Stimulated activated naive CD4-positive, alpha-beta T cell treated with Interleukin-2 at 50 U/mL for 16 hours (primary cell): ENCODE measurements at places on chromosomes 11 and 22.
A peak's percentile ranks its signal among the peaks of the same experiment; 100 is the strongest.

GRCh38 chr11:576811-577610 lies 741 bp downstream of the PHRF1 start:
- DNase-seq = no peak

- DNase-seq = no peak
Measured at GRCh38 chr22:39967996-39968972, 8.1 kb downstream of the TMA7B start.

GRCh38 chr11:123286761-123287160 lies 91.7 kb upstream of the CLMP start:
- DNase-seq = no peak

GRCh38 chr11:68678031-68678441 lies 6.3 kb upstream of the GAL start:
- no peak for DNase-seq

GRCh38 chr11:88378422-88379066 lies 41.0 kb upstream of the CTSC start:
- DNase-seq = no peak

DNA sequence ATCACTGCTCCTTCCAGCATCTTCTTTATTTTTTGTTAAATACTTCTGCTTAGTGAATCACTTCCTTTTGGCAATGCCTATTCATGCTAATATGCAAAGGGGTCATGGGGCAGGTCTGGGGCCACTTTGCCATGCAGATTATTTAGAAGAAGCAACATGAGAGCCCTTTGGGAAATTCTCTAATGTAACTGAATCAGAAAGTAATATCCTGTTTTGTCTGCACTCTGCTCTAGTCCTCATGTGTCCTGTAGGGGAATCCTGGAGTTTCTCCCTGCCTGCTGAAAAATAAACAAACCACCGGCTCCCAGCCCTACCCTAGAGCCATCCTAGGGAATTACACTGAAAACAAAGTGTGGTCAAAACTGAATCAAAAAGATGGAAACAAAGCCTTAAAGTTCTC lies 176.5 kb upstream of the POU2AF2 start:
- DNase-seq = no peak

- no peak for DNase-seq
Measured at GRCh38 chr11:110339456-110340250, 43.2 kb upstream of the RDX start.

DNA sequence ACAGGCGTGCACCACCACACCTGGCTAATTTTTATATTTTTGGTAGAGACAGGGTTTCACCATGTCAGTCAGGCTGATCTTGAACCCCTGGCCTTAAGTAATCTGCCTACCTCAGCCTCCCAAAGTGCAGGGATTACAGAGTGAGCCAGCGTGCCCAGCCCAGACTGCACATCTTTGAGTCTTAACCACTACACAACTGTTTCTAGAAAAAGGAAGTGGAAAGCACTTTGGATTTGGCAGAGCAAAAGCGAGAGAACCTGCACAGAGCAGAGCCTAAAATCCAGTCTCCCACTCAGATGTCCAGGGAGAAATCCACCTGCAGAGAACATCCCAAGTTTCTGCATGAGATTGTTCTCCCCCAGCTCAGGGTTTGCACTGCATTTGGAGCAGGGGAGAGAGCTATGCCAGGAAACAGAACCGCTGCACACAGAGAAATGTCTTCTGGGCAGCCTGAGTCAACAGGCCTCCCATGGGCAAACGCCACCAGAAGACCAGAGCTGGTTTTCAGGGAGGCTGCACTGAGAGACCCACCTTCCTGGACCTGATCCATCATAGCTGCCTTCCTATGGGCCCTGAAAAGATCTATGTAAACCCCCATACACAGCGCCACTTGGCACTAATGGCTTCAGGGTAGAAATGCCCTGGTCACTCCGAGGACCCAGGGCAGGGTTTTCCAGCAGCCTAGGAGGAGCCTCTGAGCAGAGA lies 54.0 kb downstream of the RPUSD4 start:
- no peak for DNase-seq

GRCh38 chr11:20047006-20047768 lies 113.1 kb downstream of the DBX1 start:
- no peak for DNase-seq

GRCh38 chr11:117476531-117477142 lies 149.0 kb downstream of the CEP164 start:
- no peak for DNase-seq

DNA sequence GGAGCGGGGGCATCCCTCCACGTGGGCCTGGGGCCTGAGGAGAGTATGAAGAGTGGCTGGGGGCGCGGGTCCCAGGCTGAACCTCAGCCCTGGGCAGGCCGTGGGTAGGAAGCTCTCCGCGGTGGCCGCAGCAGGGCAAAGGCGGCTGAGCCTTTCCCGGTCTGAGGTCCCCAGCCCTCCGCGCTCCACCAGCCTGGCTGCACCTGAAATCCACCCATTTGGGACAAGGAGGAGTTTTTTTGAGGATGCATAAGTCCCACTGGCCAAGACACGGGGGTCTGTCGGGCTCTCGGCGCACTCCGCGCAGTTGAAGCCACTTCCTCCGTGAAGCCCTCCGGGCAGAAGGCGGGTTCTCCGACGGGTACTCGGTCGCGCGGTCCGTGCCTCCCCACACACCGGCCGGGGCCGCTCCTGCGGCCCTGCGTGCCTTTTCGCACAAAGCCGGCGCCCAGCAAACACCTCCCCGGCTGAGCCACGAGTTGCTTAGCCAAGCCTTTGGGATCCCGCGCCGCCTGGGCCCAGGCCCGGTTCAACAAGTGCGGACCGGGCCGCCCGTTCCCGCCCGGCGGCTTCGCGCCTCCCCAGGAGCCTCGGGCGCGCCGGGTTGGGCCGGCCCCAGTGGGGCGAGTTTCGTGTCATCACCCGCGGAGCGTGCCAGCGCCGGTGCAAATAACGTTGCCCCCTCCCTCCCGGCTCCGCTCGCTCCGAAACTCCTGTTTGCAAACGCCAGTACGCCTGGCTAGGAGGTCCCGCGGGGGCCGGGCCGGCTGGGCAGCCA lies 666 bp upstream of the OVOL1 start:
- no peak for DNase-seq

DNA sequence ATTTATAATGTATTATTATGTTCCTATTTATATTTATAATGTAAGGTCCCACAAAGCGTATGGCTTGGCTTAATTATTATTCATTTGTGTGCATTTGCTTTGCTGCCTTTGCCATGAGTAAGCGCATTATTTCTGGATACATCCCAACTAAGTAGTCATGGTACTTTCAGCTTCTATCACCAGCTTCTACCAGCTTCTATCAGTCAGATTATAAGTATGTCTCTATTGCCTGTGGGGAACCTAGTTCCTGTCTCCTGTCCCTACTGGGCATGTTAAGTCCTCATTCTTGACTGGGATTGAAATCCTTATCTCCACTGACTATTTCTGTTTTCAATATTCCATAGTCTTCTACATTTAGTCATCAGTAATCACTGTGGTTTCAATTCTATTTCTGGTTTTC lies 33.5 kb upstream of the OR10W1 start:
- DNase-seq = no peak

GRCh38 chr11:65390099-65390941 lies 3.9 kb downstream of the FRMD8 start:
- DNase-seq = no peak

GRCh38 chr11:47980088-47980906 lies at the start of gene PTPRJ:
Gene PTPRJ, plus strand, starts transcription at chr11:47980559. Its CDS starts 354 bp downstream, at chr11:47980913.
- peak; percentile 56 for DNase-seq

GRCh38 chr11:97742717-97743116 lies 1278.0 kb upstream of the CNTN5 start:
- no peak for DNase-seq

- no peak for DNase-seq
Measured at GRCh38 chr22:47659467-47660223, 897.2 kb downstream of the TBC1D22A start.

GRCh38 chr11:120573756-120574354 lies 62.3 kb downstream of the GRIK4 start:
- no peak for DNase-seq

DNA sequence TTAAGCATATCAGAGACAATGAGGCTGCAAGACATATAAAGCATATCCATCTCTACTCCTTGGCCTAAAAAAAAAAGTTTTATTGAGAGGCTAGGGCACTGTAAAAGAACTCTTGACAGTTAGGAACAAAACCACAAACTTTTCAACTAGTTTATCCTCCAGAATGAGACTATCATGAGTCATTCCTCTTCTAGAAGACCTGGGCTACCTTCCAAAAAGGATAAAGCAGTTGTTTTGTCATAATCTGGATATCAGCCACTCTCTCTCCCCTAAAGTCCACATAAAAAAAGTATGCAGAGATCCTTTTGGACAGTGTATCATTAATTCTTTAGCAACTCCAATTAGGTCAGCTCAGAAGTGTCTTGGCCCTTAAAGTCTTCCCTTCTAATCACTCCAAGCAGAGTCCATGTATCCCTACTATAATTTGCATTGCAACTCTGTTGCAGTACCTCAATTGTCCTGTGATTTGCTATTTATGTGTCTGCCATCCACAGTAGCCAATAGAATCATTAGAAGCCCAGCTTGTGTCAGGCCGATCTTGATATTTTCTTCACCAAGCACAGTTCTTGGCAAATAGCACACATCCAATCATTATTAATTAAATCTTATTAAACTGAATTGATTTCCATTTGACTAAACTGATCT lies 10.4 kb downstream of the OR51T1 start:
- DNase-seq = no peak

GRCh38 chr11:107747622-107748021 lies 35.8 kb upstream of the SLN start:
- no peak for DNase-seq

DNA sequence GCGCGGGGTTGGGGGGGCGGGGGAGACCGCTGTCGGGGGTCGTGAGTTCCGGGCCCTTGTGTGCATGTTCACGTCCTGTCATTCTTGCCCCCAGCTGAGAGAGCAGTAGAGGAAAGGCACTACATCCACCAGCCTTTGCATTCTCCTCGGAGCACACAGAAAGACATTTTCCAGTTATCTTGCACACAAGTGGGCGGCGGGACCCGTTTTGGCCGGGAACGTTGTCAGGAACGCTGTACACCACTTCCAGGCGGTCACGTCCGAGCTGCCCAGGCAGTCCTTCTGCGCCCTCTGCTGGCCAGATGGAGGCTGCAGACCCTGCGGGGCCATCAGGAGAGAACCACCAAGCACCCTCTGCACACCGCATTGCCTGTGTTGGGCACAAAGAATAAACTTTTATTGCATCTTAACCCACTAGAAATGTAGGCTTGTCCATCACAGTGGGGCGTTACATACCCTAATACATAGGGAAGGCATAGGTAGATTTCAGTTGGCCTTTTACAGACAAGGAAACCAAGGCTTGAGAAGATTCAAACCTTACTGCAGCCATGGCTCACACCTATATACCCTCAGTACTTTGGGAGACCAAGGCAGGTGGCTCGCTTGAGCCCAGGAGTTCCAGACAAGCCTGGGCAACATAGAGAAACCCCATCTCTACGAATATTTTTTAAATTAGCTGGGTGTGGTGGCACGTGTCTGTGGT lies 2.8 kb upstream of the CDKN1C start:
- peak; percentile 84 for DNase-seq

DNA sequence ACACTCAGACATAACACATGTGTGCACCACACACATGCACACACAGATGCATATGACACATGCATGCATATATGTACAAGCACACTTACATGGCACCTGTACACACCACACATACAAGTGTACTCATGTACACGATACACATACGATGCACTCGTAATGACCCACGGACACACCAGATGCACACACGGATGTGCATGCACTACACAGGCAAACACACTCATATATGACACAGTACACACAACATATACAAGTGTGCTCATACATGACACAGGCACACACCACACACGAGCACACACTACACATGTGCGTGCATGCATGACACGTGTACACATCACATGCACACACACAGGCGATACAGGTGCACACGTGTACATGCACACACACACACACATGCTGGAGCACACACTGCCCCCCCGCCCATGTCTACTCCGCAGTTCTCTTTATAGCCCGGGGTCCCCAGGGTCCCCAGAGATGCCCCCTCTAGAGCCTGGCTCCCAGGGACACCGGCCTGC lies 4.8 kb upstream of the TH start:
- no peak for DNase-seq

GRCh38 chr11:70233962-70234361 lies 30.9 kb downstream of the FADD start:
- no peak for DNase-seq

GRCh38 chr22:30221121-30221992 lies 25.2 kb downstream of the LIF start:
- peak; percentile 59 for DNase-seq

DNA sequence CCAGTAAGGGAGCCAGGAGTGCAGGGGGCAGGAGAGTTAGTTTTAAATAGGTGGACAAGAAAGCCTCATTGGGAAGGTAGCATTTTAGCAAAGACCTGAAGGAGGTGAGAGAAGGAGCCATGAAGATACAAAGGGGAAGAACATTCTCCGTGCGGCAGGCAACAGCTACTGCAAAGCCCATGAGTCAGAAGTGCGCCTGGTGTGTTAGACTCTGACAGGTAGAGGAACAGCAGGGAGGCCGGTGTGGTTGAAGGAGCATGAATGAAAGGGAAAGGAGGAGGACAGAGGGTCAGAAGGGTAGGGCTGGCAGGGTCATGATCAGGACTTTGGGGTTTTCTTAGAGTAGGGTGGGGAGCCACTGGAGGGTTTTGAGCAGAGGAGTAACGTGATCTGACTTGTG lies 34.5 kb upstream of the PAMR1 start:
- DNase-seq = no peak

DNA sequence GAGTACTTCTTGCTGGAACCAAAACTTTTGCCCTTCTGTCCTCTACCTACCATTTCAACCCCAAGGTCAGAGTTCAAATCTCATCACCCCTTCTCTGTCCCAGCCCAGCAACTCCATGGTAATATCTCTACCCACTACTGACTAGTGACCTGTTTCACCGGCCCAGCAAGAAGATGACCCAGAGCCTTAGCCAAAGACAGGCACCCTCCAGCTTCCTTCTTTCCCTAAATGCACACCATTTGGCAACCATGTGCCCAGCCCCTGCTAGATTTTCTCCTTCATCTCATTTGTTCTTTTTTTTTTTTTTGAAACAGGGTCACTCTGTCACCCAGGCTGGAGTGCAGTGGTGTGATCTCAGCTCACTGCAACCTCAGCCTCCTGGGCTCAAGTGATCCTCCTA lies 14.9 kb downstream of the ARAP1 start:
- DNase-seq = no peak

- DNase-seq = no peak
Measured at GRCh38 chr11:35794850-35795249, 132.3 kb downstream of the TRIM44 start.

DNA sequence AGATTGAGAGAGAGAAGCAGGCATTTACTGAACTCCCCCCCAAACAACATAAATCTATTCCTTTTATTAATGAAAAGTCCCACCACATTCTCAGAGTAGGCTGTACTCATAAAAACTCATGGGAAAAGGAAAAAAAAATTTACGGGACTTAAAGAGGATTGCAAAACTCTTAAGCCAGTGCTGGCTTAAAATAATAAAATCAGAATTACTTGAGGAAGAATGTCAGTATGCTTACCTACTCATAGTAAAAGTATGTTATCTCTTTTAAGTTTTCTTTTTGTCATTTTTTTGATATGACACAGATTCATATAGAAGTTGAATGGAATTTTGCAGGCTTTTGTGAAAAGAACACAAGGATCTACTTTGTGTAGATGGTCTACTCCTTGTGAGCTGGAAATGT lies 126.3 kb downstream of the LUZP2 start:
- no peak for DNase-seq
